B cell (primary cell): ENCODE measurements at places on chromosomes 16 and 17.

DNA sequence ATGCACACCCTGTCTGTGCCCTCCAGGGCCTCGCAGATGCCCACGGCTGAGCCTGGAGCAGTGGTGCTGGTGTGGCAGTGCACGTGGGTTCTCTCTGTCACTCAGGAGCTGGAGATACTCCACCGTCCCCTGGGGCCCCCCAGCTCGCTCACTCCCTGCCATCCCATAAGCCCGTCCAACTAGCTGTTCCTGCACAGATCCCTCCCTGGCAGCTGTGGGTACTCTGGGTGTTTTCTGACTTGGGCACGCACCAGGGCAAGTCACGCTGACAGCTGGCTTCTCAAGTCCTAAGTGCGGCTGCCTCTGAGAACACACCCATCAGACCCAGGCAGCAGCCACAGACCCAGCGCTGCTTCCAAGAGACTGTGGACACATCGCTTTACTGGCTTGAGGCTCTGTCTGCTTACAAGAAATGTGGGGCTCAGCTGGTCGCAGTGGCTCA lies 25.4 kb upstream of the ITGB4 start:
- DNase-seq, result no peak

DNA sequence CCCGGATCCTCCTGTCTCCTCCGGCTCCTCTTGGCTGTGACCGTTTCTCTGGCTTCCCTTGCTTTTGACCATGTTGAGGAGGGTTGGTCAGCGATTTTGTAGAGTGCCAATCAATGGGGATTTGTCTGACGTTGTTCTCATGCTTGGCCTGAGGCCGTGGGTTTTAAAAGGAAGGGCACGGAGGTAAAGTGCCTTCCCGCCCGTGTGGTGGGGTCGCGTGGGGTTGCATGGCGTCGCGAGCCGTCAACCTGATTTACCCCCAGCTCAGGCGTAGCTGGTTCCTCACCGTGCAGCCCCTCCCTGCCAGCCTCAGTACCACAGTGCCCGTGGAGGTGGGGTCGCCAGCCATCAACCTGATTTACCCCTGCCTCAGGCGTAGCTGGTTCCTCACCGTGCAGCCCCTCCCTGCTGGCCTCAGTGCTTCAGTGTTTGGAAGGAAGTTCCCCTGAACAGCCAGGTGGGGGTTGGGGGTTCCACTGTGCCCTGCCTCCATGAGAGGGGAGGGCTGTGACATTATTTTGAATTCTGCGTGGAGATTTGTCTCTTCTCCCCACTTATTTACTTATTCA lies 5.0 kb downstream of the TPSAB1 start:
- no peak for DNase-seq

- DNase-seq, result no peak
Measured at GRCh38 chr16:24863582-24864437, 18.0 kb downstream of the SLC5A11 start.

DNA sequence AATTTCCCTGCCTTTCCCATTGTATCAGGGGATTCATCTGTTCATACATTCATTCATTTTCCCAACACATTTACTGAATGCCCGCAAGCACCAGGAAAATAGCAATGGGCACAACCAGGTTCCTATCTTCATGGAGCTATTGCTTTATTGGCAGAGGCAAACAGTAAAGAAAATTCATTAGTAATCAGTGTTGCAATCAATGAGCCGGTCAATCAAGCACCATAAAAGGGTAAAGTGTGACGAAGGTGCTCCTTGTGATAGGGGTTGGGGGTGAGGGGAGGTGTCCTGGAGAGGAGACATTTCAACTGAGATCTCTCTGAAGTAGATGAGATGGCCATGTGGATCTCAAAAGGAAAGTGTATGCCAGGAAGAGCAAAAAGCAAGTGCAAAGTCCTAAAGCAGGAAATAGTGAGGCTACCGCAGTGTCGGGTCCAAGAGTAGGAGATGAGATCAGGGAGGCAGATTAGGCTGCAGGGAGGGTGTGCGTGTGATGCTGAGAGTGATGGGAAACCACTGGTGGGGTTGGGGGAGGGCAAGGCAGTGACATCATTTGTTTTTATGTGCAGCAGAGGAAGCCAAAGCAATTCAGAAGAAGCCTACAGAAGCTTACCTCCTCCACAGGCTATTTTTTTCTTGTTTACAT lies 28.4 kb downstream of the CDH13 start:
- no peak for DNase-seq

DNA sequence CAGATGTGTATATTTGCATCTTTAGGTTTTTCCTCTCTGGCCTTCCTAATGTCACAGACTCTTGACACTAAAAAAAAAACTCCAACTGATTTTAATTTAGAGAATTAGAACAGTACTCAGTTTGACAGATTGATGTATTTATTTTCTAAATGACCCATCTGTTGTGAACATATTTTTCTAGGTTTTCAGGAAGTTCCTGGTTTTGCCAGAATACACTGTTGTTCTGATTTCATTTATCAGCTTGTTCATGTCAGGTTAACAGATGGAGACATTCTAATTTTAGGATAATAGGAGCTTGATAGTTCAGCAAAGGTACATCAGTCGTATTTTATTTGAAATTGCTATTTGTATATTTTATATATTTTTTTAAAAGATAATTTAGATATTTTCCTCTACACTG lies 133.4 kb downstream of the TANC2 start:
- no peak for DNase-seq

GRCh38 chr16:3131755-3132377 lies 3.0 kb upstream of the ZNF213 start:
- DNase-seq, result peak; percentile 49

- no peak for DNase-seq
Measured at GRCh38 chr16:11049396-11050059, 105.2 kb downstream of the CLEC16A start.

DNA sequence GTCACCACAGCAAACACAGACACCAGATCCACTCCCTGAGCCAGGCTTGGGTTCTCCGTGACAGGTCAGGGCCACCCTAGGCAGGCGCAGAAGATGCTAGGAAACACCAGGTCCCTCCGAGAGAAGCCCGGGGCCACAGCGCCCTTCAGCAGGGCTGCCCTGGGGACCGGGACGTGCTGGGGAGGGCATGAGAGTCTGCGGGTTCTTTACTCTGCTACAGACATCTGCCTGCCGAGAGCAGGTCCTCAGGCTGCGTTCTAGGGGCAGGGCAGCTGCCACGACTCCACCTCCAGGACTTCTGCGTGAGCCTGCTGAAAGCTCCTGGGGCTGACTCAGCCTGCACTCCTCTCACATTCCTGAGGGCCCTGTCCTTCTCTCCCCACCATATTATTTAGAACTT lies 11.4 kb downstream of the MYLK3 start:
- DNase-seq, result no peak

- no peak for DNase-seq
Measured at GRCh38 chr17:42857389-42857788, 6.4 kb downstream of the AOC3 start.

- no peak for DNase-seq
Measured at GRCh38 chr17:82566129-82566960, 46.8 kb downstream of the FOXK2 start.

DNA sequence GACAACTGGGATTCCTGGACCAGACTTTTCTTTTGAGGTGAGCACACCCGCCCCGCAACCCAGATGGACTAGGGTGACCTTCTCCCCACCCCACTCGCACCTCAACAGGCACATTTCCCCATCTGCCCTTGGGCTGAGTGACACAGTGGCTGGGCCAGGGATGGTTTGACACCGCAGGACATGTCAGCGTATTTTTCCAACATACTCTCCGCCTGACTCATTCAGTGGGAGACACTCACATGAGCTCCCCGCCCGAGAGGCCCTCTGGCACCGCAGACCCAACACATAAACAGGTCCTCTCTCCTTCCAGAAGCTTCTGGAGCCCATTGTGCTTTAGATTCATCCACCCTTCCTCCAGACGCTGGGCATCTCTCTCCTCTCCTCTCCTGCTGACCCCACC lies 69.4 kb downstream of the ZDHHC7 start:
- no peak for DNase-seq

- peak; percentile 27 for DNase-seq
Measured at GRCh38 chr17:28755486-28755885, 11.7 kb downstream of the TRAF4 start.

DNA sequence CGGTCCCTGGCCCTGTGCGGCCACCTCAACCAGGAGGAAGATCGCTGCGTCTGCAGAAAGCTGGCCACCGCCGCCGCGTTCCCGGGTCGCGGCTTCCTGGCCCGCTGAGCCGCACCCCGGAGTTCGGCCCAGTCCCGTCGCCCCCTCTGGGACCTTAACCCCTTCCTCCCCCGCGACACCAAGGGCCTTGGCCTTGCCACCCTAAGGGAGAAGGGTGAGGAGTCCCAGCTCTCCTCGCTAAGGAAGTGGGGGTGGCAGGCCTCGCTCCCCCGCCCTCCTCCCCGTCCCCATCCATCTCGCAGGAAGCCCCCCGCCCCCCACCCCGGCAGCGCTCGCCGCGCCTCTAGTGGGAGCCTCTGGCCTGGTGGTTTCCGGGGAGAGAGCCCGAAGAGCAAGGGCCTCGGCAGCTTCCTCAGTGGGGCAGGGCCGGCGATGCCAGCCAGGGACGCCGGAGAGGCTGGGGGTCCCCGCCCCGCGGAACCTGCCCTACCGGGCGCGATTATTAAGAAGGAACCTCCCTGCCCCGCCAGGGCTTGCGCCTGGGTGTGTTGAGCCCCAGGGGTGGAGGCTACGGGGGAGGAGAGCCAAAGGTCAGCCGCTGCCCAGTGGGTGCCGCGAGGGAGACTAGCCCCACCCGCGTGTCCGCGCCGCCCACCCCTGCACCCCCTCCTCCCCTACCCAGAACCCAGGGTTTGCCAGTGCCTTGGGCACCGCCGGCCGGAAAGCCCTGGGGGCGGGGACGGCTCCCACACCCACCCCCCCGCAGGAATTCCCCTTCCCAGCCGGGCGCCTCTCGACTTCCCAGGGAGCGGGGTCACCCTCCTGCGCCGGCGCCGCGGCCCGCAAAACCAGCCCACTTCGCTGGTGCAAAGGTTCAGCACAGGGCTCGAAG lies 6.8 kb downstream of the CBX4 start:
- no peak for DNase-seq

- no peak for DNase-seq
Measured at GRCh38 chr16:86635176-86635876, 57.0 kb downstream of the FOXL1 start.

DNA sequence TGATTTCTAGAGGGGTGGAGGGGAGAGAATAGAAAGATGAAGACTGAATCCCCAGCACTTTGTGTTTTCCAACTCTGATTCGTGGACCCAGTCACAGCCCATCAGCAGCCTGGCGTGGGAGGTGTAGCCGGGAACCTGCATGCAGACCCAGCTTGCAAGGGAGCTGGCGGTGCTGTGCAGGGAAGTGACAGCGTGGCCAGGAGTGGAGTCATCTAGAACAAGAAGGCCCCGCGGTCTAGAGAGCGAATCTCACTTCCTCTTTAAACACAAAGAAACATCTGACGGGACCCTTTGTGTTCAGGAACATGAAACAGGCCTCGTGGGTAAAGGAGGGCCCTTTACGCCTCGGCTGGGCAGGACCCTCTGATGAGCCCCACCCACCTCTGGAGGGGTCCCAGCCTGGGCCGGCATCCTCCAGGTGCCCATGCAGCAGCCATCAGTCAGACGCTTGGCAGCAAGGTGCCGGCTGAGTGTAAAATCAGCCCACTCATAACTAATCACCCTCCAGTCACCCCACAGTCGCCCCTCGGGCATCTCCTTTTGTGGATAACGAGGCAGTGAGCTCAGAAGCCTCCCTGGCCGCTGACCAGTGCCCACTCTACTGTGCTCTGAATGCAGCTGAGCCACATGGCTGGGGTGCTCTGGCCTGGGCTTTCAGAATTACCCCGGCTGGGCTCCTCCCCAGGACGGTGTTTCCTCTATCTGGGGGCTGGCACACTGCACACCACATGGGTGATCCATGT lies 4.4 kb downstream of the SNAI3 start:
- peak; percentile 91 for DNase-seq

DNA sequence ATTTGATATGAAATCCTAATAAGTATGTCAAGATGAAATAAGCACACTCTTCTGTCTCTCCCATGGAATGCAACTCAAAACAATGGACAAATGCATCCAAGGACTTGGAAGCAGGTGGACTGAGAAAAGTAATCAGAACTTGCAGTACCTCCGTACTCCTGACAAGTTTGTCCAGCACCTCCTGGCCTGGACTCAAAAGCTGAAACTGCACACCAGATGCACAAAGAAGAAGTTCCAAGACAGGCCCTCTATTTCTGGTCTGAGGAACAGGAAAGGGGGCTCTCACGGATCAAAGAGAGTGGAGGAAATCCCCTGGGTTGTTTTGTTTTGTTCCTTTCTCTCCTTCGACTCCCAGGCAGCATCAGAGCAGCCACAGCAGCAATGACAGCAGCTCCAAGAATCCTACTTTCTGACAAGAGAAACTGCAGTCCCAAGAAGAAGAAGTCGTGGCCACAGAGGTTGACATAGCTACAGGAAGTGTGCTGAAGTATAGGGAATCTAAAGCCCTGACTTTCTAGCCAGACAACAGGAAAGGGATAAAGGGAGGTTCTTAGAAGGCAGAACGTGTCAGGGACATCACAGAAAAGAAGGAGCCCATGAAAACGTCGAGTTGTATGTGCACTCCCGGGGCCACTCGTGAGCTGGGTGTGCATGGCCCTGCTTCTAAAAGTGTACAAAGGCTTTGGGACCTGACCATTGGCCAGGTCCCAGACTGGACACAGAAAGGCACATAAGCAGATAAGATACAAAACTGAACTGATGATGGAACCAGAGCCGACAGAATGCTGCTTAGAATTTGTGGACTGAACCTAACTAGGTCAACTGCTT lies 29.3 kb downstream of the AKAP10 start:
- DNase-seq, result no peak

- DNase-seq, result no peak
Measured at GRCh38 chr17:17107281-17107680, 65.0 kb downstream of the MPRIP start.

DNA sequence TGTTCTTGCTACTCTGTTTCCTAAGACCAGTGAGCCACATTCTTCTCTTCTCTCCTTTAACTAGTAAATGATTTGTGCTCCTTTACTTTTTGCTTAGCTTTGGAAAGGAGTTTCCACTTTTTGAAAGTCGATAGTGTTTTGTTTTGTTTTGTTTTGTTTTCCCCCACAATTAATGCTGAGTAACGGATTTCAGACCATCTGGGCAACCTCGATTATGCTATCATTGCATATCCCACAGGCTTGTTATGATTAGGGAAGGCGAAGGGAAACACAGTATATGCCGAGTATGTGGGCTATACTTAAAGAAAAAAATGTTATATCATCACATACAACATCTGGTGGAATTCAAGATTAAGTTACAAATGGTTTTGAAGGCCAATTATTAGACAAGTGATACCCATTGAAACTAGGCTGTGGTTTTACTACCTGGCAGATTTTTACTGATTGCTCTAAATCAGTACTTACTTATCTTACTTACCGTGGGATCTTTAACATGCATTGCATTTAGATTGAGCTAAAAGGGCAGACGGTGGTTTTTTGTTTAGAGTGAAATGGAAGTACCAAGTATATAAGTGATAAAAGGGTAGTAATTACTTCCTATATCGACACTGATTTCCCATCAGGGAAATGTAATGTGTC lies 361.3 kb upstream of the SOX9 start:
- no peak for DNase-seq
